ENCODE measurements at places on chromosomes 5 and 9.

GRCh38 chr5:353612-354580 is 32.4 kb downstream of the AHRR start:
- no peak for DNase-seq

DNA sequence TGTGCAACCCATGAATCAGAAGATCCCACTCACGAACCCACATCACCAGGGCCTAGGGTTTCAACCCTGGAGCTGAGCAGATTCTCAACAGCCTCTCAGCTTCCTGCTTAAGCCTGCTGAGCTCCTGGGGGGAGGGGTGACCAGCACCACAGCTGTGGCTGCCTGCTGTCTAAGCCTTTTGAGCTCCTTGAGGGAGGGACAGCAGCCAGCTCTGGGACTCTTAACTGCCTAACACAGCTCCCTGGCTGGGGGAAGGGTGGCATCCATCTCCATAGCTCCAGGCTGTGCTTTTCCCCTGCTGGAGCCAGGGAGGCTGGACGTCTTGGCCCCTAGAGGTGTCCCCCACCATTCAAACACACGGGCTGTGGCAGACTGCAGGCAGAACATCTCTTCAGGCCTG is 250.3 kb downstream of the DMAC1 start:
- DNase-seq, result no peak

GRCh38 chr5:132076983-132077382 is 3.4 kb downstream of the CSF2 start:
- no peak for DNase-seq

GRCh38 chr9:4073371-4073770 is 226.5 kb downstream of the GLIS3 start:
- no peak for DNase-seq

- no peak for DNase-seq
These were observed 25.6 kb downstream of the ANP32B start for GRCh38 chr9:98008764-98009163.

DNA sequence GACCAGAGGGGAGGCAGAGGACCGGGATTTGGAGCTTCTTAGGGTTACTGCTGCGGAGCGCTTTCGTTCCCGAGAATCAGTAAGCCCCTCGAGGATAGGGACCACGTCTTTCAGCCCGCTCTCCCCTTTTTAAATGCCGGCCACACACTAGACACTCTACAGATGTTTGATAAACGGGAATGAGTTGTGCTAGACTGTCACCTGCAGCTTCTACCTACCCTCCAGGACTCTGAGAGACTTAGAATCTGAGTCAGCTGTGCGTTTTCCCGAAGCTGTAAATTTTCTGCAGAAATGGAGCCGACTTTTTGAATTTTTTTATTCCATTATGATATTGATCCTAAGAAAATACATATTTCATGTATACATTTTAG is 670 bp downstream of the CCDC171 start:
- no peak for DNase-seq

DNA sequence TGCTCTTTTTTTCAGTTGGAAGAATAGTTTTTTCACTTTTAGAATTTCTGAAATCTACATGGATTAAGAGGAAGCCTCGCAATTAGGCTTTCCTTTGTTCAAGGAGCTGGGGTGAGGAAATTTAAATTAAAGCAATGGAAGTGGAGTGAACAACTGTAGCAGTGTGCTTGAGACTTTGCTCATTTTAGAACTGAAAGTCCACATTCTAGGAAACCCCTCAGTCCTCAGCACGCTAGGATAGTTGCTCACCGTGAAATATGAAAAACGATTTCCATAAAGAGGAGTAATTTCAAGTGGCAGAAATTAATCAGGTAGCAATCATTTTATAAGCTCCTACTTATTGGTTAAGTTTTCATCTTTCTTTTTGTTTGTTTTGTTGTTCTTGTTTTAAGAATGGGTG is 243.0 kb upstream of the ITGA1 start:
- no peak for DNase-seq

DNA sequence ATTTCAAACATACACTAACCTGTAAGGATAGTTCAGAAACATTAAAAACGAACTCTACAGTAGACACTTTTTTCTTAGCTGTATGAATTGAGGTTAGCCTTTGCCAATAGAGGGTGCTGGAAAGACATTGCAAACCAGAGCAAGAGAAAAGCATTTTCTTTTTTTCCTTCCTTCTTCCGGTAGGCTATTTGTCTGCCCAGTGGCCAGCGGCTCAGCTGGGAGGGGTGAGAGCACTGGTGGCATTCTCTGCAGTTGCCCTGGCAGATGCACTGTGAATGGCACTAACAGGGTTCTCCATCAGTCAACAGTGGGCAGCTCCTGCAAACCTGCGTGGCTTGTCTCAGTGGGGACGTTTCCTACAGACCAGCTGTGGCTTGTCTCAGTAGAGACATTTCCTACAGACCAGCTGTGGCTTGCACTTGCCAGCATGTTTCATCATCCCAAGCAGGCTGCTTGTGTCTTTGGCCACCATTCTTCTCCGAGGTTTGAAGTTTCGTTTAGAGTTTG is 984.5 kb upstream of the CDH18 start:
- no peak for DNase-seq

DNA sequence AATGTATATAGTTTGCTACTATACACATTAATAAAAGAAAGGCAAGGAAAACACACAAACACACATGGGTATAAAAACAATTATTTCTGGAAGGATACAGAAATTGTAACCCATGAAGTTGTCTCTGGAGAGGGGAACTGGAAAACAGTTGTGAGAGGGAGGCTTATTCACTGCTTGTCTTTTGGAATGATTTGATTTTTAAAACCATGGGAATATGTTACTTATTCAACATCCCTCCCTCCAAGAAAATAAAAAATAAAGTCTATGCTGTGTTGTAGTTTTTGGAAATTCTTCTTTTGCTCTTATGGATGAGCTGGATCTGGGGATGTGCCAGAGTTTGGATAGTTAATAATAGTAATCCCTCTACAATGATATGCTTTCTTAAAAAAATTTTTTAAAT is 6.0 kb upstream of the C1QTNF2 start:
- no peak for DNase-seq

DNA sequence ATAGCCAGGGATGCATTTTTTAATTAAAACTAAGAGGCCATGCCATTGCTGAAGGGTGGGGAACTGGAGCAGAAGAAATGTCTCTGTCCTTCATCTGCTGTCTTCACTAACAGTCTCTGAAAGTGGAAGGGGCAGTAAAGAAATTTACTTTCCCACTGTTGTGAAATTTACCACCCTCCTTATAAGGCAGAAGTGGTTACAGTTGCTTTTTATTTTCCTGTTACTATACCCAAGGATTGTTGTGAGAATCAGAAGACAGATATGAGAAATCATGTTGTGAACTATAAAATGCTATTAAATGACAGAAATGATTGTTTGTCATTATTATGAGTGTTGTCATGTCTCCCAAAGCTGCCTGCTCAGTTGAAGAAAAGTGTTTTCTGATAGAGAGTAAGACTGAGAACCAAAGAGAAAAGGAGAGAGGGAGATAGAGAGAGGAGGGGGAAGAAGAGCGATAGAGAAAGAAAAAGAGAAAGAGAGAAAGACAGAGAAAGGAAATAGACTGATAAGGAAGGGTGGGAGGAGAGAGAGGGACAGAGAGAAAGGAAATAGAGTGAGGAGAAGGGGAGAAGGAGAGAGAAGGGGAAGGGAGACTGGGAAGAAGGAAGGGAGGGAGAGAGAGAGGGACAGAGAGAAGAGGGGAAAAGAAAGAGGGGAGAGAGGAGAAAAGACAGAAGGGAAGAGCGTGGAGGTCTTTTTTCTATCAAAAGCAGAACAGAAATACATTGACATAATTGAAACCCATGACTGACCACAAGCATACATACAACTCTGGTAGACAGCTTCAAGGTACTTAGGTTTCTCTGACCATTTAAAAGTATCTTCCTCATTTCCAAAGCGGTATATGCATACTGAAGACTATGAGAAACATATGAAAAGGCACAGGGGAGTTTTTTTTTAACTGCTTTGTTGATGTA is 22.5 kb downstream of the SEC61B start:
- DNase-seq, result no peak

DNA sequence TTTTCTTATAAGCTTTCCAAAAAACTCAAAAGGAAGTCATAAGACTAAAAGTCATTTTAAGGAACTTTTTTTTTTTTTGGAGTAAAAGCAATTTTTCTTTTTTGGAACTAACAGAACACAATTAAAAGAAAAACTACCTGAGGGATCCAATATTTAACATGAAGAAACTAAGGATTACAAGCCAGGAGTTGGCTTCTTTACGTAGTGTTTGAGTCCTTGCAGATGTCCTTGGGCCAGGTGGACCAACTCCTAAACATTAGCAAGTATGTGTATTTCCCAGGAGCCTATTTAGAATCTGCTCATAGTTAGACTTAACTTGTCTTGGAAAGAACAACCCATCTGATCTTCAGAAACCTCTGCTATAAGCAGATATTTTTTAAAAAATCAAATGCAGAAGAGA is 154.1 kb upstream of the EFNA5 start:
- DNase-seq, result no peak

DNA sequence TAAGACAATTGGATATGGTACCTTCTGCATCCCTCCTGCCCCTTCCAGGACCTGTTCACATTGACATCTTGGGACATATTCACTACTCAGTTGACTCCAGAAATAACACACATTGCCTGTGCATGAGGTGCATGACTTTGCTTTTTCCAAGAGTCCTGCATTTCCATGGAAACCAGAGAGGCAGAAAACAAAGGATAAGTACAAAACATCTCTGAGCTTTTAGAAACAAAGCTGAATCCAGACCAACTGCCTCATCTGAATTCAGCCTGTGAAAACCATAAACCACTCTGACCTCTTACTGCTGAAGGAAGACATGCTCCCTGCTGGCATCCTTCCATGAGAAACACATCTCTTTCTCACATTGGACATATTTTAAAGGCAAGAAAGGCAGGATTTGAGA is 695.1 kb downstream of the TAF11L14 start:
- DNase-seq, result no peak

- peak; percentile 78 for DNase-seq
These were observed 89.8 kb downstream of the ANKRD55 start for GRCh38 chr5:56143373-56143714.

DNA sequence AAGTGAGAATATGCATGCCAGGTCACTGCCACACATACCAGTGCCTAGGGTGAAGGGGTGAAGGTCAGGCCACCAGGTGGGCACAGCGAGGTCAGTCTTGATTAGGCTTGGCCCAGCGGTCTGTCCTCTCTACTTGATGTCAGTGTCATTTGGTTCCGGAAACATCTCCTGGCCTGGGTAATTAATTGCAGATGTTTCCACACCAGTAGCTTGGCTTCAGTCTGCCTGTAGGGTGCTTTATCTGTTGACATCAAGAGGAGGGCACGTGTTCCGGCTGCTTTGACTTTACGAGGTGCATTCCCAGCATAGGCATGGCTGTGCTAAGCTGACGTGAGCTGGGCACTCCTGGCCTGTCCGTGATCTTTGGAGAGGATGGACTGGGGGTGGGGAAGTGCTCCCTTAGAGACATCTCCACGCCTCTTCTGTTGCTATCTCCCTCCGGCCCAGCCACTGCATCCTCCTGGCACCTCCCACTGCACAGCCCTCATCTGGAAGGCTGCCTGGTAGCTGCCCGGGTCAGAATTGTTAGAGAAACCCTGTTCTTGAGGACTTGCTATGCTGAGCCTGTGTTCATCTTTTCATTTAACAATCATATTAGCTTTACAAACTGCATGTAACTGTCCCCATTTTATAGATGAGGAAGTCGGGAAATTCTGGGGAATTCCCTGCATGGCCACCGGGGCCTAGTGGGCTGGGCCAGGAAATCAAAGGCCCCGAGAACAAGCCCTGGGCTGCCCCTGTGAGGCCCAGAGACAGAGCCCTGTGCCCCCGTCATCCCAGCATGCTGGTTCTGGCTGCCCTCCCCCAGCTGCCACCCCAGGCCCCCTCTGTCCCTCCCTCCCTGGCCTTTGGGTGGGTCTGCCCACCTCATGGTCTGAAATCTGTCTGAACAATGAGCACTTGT is 29.1 kb downstream of the JADE2 start:
- peak; percentile 85 for DNase-seq

- DNase-seq, result no peak
These were observed 2.8 kb upstream of the NFIB start for GRCh38 chr9:14316602-14317300.

GRCh38 chr5:37799865-37800421 is 39.9 kb downstream of the GDNF start:
- no peak for DNase-seq

- peak; percentile 59 for DNase-seq
These were observed at the start of gene PIGO for GRCh38 chr9:35096035-35096849. TSS of gene PIGO (minus strand) at chr9:35096591. CDS start at chr9:35095565, 1,026 bp downstream.

DNA sequence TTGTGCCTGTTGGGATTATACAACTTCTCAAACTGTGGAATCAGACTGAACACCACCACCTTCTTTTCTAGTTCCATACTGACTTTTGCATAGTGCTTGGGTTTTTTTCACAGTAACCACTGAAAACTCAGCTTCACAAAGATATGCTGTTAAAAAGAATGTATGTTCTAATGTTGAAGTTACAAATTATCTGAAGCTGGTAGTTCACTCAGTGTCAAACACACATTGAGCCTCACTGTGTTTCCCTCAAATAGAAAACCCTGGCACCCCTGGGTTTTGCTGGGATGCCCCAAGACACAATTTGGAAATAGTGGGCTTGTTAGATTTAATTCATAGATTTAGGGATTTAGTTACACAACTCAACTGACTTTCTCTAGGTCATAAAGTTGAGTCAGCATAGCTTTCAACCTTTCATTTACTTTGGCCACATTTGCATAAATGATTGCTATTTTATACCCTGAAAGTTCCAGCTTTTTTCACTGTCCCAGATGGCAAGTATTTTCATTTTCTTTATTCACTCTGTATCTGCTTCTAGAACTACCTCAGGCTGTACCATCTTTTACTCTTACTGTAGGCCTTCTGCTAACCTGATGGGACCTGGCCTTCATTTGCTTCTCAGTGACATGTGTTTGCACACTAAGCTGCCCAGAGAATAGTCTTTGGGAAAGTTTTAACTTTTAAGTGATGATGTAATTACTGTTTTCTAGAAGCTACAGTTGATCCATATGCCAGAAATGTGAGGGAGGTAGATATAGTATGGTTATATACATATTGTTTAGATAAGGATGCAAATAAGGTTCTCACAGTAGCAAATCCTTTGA is 115.1 kb downstream of the CDC42SE2 start:
- peak; percentile 15 for DNase-seq

DNA sequence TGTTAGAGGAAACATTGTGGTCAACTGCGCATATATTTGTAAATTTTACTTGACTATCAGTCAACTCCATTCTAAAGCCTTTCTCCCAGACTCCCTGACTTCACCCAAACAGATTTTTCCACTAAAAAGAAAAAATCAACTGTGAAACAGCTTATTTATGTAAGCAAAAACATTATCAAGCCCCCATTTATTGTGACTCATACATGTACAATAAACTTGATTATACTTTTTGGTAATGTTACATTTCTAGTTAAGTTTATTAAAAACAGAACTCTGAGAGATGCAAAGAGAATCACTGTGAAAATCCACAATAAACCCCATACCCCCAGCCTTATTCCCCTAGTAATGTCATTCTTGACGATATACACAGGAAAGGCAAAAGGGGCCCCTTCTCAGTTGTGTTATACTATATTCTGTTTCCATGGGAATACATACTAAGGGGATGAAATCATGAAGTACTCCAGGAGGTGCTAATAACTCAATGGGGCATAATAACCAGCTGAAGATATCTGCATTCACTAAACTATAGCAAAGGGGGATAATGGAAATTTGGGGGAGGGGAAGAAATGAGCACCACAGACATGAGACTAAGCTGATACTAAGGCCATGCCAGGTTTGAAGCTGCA is 616.0 kb downstream of the ACTL7B start:
- DNase-seq, result no peak
